ENCODE measurements at places on chromosomes 6 and 20. TPM values are rescaled to one million over a fixed set of nuclear protein-coding genes. Genes with fewer than 3 reads are reported as not detected.

HMGA1 gene
- 429 TPM for total RNA-seq

- no peak for DNase-seq
- no peaks in the 10 kb centered on the region for H3K36me3 ChIP-seq
- no peak overlapping the region for H3K4me3 ChIP-seq
- H3K27me3 ChIP-seq, result no peaks in the 10 kb centered on the region
Measured at GRCh38 chr6:121816906-121817540, 381.6 kb downstream of the GJA1 start.

CST5 gene
- not detected for total RNA-seq

GRCh38 chr6:29792123-29793035 lies 35.2 kb upstream of the HLA-G start:
- DNase-seq, result peak; percentile 84
- H3K27ac ChIP-seq, result no peak overlapping the region
- peak overlapping the region; percentile 81 for H3K4me3 ChIP-seq
- H3K27me3 ChIP-seq, result peaks cover 22% of the 10 kb centered on the region
- H3K4me1 ChIP-seq, result peaks cover 18% of the 10 kb centered on the region
- H3K36me3 ChIP-seq, result peaks cover 7% of the 10 kb centered on the region

ZBP1 gene
- total RNA-seq, result 1.1 TPM

Measured in activated CD4-positive, alpha-beta memory T cell treated with anti-CD3 and anti-CD28 coated beads for 36 hours (primary cell).